ENCODE measurements at places on chromosomes 6 and 20.

DNA sequence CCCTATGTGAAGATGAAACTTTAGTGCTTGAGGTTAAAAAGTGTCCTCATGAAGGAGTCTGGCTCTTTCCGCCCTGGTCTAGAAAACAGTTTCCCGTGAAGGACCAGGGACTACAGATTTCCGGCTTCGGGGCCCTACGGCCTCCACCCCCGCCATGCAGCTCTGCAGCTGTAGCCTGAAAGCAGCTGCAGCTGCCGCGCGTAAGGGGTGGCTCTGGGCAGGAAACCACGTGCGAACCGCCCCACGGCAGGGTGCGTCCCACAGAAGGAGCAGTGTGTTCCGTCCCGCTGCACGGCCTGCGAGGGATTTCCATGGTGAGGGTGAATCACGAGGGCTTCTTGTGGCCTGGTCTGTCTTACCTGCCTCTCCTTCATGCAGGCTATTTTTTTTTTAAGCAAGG, 117.0 kb downstream of the ERMARD start:
- DNase-seq = no peak

DNA sequence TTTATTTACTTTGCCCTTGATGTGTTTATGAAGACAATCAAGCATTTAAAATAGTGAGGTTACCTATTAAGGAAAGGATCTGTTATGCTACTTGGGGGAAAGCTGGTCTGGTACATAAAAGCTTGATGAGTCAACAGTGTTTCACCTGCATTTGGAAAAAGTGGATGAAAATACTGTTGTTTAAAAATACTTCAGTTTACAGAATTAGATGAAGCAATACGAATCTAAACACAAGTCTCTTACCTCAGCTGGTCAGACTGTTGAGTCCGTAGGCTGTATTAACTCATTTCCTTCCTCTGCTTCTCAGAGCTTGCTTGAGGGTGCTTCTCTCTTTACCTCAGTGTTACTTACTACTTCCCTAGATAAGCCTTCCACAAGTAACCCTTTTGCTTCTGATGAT, 36.1 kb downstream of the NKX2-4 start:
- no peak for DNase-seq

- DNase-seq = no peak
Observed at GRCh38 chr6:50285735-50286134, 236.0 kb upstream of the DEFB112 start.

GRCh38 chr20:56060486-56060885, 55.2 kb upstream of the CBLN4 start:
- no peak for DNase-seq

DNA sequence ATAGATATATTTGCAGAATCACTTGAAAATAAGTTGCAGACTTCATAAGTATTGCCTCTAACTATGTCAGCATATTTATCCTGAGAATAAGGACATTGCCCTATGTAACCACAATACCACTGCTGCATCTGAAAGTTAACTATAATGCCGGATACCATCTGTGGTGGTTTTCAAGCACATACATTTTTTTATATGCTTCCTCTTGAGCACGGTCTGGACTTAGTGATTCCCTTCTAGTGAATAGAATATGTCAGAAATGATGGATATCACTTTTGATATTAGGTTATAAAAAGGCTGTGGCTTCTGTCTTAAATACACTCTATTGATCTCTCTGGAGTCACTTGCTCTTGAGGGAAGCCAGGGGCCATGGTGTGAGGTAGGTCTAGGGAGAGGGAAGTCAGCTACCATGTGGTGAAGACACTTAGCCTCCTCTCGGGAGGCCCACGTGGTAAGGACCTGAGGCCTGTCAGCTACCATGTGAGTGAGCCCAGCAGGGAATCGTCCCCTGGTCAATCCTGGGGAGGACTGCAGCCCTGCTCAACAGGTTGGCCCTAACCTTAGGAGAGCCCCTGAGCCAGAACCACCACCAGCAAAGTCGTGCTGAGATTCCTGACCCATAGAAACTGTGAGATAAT, 57.5 kb downstream of the CCDC170 start:
- no peak for DNase-seq

- no peak for DNase-seq
Observed at GRCh38 chr6:134176264-134176975, 124.0 kb upstream of the SLC2A12 start.

GRCh38 chr6:51398793-51399192, 580.1 kb downstream of the TFAP2B start:
- no peak for DNase-seq

- no peak for DNase-seq
Observed at GRCh38 chr6:129351807-129352206, 358.2 kb downstream of the ARHGAP18 start.

DNA sequence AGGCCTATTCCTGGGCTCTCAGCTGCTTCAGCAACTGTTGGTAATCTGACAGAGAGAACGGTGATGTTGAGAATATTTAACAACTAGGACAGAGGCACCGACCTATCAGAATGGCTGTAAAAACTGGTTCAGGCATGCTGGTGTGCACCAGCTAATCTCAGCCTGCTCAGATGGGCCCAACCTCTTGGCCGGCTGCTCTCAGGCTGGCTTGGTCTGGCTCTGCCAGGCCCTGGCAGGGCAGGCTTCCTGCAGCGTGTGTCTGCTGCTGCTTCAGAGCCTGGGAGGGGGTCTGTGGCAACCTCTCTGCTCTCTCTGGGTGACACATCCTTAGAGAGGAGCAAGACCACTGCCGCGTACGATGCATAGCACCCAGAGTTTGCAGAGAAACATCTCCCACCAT, 4.8 kb downstream of the SLC2A12 start:
- DNase-seq = no peak

DNA sequence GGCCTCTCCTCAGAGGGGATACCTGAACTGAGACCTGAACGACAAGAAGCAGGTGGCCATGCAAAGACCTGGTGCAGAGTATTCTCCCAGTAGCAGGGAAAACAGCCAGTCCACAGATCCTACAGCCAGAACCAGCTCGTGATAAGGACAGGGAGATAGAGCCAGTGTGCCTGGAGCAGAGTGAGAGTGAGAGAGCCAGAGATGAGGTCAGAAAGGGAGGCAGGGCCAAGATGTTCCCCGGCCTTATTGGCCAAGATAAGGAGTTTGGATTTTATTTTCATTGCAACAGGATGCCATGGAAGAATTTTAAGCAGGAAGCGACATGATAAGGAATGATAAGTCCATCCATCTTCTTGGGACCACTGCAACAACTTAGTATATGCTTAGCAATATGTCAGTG, 111.8 kb downstream of the UBE3D start:
- no peak for DNase-seq

GRCh38 chr6:2810092-2810671, 31.5 kb downstream of the SERPINB1 start:
- DNase-seq = no peak

DNA sequence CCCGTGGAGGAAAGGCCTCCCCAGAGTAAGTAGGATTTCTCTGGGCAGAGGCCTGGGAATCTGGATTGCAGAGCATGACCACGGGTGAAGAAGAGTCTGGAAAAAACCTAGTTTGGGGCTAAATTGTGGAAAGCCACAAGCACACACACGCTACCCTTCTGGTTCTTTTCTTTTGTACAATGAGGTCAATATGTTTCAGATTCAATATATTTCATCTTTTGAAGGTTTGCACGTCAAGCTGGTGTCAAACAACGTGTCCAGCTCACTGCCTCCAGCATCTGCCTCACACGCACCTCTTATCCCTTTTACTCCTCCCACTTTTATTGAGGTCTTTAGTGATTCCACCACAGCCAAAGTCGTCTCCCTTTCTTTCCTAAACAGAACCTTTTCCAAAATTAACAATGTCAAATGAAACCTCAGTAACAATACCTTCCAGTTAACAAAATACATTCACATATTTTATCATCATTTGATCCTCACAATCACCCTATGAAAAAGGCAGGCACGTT, 773 bp upstream of the EPB41L2 start:
- no peak for DNase-seq

DNA sequence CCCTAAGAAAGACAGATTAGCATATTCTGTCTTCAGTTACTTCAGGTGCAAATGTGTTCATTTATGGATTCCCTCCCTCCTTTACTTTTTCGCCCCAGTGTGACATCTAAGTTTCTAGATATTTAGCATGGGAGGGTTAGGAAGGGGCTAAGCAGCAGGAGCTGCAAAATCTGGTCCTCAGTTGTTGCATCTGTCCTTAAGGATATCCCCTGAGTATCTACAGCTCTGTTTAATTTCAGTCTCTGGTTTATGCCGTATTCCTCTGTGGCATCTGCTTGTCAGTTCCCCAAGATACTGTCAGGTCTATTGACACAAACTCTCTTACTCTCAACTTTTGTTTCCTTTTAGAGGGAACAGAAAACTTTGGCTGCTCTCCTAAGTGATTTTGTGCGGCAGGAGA, 754.6 kb upstream of the MAP3K7 start:
- DNase-seq = no peak

DNA sequence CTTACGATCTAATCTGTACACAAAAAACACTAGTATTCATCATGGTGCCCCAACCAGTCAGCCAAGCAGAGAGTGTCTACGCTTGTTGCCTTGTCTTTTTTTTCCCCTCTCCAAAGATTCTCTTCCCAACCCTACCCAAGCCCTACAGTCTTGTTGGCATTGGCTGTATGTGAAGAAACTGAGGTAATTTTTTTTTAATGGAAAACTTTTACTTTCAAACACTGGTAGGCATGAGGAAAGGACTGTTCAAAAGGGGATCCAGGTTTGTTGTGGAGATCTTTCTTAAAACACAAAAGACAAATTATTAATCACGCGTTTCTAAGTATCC, 89.2 kb upstream of the PRSS16 start:
- no peak for DNase-seq

DNA sequence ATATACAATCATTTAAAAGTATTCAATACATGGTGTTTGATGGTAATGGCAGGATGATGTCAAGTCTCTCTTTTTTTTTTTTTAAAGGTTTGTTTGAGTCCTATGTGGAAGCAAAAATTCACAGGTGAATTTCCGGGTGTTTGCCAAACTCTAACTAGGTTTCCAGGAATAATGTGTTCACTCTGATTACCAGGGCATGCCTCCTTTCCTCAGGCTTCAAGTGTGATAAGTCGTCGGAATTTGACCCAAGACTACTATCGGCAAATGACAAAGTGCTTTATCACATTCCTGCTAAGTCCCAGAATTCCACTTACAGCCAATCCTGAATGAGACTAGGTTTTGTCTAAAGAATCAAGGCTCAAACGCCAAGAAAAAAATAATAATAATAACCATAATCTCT, 7.3 kb downstream of the OARD1 start:
- no peak for DNase-seq

DNA sequence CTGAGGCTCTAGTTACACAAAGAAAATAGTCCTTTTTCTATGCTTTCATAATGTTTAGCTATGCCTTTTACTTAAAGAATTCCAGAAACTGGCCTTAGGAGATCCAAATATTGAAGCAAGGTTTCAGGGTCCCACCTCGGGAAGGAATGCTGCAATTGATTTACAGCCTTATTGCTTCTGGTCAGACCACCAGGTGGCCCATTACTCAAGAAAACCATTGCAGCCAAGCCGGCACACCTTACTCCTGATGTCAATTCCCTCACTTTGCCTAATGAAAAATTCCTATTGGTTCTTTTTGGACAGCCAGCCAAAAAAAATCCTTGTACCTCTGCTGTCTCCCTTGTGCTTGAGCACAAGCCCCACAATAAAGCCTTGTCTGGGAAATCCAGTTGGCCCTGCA, 173.9 kb downstream of the LMBRD1 start:
- DNase-seq = no peak

DNA sequence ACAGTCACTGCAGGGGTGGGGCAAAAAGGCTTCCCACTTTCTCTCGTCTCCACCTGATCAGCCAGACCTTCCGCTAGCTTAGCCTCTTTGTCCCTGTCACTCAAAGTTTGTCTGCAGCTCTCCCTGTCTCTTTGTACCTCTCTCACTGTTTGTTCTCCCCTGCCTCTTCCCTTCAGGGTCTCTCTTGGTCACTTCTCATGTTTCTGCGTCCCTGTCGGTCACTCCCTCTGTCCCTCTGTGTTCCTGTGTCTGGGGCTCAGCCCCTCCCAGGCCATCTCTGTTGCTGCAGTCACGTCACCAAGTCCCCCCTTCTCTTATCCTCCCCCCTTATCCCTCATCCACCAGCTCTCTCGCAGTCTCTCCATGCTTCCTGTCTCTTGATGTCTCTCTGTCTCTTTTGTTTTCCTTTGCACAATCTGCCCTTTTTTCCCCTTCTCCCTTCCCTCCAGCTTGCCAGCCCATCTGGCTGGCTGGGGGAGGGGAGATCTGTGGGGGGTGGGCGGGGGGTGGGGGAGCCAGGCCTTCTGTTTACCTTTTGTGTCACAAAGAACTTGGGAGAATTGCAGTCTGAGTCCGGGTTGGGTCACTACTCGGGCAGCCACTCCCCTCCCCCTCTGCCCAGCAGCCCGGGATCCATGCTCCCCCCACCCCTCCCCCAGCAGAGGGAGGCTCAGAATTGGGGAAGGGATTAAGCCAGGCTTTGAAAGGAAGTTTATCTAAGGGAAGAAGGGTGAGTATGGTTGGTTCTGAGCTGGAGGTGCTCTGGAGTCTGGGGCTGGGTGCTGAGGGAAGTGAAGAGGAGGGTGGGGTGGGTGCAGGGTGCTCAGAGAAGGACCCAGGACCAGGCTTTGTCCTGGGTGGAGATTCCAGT, 32.3 kb downstream of the FOXP4 start:
- peak; percentile 65 for DNase-seq

GRCh38 chr6:51350308-51350904, 531.7 kb downstream of the TFAP2B start:
- DNase-seq = no peak

DNA sequence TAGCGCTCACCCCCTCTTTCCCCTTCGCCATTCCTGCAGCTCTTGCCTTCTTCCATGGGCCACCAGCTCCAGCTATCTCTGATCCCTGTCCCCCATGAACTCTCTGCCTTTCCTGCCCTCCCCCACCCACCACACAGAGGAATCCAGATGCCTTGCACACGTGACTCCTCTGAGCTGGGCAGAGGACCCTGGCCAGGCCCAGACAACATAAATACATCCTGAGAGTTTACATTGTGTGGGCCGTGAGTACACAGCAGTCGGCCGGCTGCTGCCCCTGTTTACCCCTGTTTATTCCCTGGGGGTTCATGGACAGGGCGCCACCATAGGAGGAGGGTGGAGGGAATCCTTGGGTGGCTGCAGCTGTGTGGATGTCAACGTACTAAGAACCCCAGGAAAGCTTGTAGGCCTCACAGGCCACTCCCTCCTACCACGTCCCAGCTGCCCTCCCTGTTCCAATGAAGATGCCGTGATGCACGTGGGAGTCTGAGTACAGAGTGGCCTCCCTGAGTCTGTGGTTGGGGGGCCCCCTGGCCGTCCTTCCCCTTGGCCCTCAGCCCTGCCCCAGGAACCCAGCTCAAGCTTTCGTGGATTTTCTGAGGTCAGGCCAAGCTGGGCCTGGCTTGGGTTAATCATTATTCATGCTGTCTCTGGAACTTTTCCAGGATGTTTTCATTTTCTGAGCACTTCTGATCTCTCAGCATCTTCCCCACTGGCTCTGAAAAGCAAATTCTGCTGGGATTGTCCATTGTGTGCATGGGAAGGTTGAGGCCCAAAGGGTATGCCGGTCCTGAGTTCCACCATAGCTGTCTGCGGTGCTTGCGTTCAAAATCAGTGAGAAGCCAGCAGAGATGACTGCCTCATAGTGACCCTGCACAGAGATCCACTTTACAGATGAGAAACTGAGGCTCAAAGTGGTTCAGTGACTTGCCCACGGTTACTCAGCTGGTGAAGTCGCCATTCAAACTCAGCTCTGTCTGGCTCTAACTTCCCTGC, 136.3 kb downstream of the MRPL14 start:
- no peak for DNase-seq

- DNase-seq = no peak
Observed at GRCh38 chr20:10949930-10950783, 276.4 kb upstream of the JAG1 start.
